ENCODE measurements at places on chromosomes 2 and 18.

GRCh38 chr2:97722227-97722626 lies 8.9 kb downstream of the ZAP70 start:
- no peak for DNase-seq

- no peak for DNase-seq
Observed at GRCh38 chr18:61842146-61842545, 50.7 kb downstream of the RNF152 start.

GRCh38 chr18:2846636-2847316 lies at the start of gene EMILIN2:
TSS of gene EMILIN2 (plus strand) at chr18:2847006. CDS start at chr18:2847189, 183 bp downstream.
- no peak for DNase-seq

GRCh38 chr18:55128437-55128836 lies 169.2 kb upstream of the CCDC68 start:
- DNase-seq: no peak

GRCh38 chr2:236706288-236706687 lies 136.7 kb downstream of the ACKR3 start:
- DNase-seq: no peak

- no peak for DNase-seq
Observed at GRCh38 chr2:150679456-150680120, 192.1 kb upstream of the RND3 start.

DNA sequence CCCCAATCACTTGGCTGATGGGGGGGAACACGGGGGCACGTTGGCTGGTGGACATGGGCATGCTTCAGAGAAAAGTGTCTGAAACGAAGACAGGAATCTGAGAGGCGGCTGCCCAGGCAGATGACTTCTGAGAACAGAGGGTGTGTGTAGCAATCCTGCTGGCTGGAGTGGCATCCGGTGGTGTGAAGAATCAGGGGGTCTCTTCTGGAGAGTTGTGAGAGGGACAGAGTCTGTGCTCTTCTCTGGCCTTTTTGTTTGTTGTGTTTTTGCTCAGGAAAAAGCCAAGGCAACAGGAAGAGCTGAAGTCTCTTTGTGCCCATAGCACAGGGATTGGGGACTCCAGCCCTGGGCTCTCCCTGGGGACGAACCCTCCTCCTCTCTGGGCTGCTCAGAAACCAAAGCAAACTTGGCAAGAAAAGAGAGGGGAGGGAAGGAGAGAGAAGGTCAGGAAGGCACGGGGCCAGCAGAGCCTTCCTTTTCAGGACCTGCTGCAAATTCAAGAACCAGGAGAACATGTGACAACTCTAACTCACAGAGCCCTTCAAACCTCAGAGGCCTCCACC lies 97.0 kb upstream of the SMAD2 start:
- DNase-seq: no peak

- no peak for DNase-seq
Observed at GRCh38 chr2:176664478-176664877, 395.2 kb downstream of the MTX2 start.

- DNase-seq: no peak
Observed at GRCh38 chr2:207830778-207831438, 61.2 kb upstream of the FZD5 start.

DNA sequence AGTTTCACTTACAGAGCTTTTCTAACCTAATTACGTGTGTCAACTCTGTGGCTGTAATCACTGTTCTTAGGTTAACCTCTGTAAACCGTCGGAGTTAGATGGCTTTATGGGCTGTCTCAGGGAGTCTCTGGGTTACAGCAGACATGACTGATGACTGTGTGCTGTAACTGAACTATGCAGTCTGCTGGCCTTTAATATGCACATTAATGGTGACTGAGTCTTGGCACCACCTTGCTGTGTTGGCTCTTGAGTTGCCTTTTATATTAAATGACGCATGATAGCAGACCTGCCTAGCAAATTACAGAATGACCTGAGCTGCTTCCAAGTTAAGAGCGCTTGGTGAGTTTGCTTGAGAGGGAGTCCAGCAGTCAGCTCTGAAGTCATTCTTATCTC lies 90.1 kb downstream of the ACKR3 start:
- DNase-seq: no peak

DNA sequence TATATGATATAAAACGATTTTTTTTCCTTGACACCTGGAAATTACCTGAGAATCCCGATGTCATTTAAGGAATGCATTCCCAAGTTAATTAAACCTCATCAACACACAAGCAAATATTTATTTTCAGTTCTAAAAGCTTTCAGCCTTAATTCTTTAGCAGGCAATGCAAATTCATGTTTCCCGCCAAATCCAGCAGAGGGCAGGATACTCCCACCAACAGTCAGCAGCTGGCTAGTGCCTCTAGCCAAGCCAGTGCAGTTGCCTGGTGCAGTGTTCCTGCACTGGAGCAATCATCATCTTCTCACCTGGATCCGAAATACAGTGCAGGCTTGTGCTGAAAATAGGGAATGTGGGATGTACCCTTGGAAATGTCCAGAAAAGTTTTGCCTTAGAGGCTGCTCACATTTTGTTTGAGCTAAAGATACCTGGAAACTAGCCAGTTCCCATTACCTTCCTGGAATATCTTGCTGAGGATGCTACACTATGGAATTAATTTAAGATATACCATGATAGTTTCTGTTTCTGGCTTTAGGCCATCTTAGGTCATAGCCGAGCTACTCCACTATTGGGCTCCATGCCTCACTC lies 48.4 kb upstream of the CYTIP start:
- peak; percentile 65 for DNase-seq

DNA sequence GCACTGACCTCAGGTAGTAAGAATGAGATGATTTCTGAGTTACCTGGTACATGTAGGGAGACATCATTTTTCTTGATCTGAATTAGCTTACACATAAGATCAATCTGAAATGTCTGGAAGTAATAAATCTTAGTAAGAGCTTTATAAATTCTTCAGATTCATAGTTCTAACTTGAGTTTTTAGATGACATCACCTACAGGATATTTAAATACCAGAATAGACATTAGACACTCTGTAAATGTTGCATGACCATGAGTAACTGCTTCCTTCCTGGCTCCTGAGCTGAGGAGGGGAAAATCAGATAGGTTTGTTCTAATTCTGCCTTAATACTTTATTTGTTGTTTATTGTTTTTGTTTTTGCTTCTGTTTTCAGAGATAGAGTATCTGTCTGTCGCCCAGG lies 181.8 kb downstream of the PHLPP1 start:
- DNase-seq: no peak

- no peak for DNase-seq
Observed at GRCh38 chr2:174439950-174440349, 44.4 kb downstream of the SCRN3 start.

GRCh38 chr2:197615016-197615652 lies 60.3 kb downstream of the RFTN2 start:
- DNase-seq: no peak

DNA sequence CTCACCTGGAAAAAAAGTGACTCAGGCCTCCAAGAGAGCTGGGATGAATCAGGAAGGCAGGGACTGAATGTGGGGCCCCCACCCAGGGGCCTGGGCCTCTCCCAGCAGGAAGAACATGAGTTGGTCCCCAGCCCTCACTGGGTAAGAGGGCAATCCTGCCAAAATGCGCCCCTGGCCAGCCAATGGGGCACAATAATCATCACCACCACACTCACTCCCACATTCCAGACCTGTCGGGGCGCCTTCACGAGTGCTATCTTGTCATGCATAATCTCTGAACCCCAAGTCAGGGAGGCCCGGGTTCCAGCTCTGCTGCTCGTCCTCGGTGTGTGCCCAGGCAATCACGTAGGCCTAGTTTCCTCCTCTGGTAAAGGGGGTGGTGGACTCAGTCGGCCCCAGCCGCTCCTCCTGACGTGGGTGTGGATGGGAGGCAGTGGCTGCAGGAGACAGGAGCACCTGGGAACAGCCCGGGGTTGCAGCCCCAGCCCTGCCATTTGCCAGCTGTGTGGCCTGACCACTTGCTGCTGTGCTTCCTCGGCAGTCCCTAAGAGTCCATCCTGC lies 115.1 kb downstream of the CYP26B1 start:
- no peak for DNase-seq

DNA sequence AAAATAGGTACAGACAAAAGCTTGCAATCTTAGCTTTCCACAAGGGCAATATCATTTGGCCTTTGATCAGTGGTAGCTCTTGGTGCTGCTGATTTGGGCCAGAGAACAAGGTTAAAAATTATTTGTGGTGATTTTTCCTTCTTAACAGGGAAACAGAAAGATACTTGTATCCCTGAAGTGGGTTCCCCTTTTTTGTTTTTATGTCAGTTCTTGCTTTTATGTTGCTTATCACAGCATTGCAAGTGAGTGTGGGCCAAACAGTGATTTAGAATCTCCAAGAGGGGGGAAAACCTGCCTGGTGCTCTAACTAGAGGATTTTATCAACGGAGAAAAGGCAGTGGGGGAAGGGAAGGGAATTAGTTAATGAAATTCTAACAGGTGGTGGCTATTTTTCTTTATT lies 197.6 kb upstream of the SP5 start:
- DNase-seq: no peak

DNA sequence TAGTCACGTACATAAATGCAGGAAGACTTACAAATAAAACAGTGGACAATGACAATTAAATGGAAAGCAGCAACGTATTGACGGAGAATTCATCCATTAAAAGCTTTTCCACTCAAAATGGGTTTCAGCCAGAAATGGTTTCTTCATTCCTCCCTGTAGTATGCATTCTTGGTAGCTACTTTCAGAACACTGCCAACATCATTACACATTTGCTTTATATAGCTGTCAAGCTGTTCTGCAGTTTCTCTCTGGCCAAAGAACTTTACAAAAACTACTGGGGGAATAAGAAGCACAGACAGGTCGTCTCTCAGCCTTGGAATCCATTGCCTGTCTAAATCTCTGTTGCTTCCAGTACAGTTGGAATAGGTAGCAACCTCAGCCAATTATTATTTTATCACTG lies 84.1 kb upstream of the NCKAP5 start:
- DNase-seq: no peak

DNA sequence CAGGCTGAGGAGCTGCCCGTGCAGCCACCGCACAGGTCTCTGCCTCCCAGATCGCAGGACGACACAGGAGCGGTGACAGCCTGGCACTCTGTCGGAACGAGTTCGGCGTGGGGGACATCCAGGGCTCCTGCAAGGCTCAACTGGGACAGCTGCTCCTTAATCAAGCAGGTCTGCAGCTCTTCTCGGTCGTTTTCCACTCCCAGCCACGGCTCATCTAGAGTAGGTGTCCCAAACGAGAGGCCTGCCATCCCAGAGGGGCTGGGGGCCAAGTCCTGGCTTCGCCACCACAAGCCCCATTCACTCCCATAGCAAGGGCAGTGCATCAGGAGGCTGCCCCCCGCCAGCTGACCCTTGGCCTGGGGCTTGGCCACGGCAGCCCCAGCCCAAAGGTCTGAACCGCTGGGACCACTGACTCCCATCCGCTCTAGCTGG lies 22.5 kb downstream of the PASK start:
- DNase-seq: no peak

GRCh38 chr18:44626807-44627206 lies 53.9 kb upstream of the SETBP1 start:
- no peak for DNase-seq

DNA sequence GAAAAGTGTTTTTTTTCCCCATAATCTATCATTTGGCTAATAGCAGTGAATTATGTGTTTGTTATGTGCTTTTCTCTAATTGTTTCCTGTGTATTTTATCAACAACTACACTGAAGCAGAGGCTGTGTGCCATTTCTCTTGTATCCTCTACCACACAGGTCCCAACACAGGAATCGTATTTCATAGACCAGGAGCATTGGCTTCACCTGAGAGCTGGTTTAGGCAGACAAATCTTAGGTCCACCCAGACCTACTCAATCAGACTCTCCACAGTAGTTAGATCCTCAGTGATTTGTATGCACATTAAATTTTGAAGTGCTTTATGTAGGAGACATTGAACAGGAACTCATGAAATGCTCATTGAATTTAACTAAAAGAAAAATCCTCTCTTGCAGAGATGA lies 109.2 kb downstream of the FSHR start:
- DNase-seq: no peak

- DNase-seq: no peak
Observed at GRCh38 chr2:143123911-143124310, 5.3 kb upstream of the ARHGAP15 start.

- DNase-seq: no peak
Observed at GRCh38 chr2:38409156-38410102, 32.4 kb upstream of the ATL2 start.

- no peak for DNase-seq
Observed at GRCh38 chr2:233565685-233566140, 869 bp downstream of the USP40 start.

GRCh38 chr18:47831351-47831750 lies 99.1 kb downstream of the SMAD2 start:
- no peak for DNase-seq

DNA sequence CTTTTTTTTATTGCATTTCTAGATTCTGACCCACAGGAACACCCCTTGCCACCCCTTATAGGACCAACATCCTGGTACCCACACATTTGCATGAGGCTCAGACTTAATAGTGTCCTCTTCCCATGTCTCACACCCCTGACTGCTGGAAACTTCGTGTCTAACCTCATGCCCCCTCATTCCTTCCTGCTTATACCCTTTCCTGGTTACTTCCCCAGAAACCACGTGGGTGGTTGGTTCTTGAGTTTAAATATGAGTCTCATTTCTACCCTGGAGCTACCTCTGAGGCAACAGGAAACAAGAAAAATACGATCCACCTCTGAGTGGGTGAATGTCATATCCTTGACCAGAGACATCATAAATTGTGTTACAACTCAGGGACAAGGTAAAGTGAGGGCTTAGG lies 1.6 kb downstream of the TNP1 start:
- DNase-seq: no peak

GRCh38 chr18:79283929-79284328 lies 111.8 kb upstream of the NFATC1 start:
- DNase-seq: no peak

DNA sequence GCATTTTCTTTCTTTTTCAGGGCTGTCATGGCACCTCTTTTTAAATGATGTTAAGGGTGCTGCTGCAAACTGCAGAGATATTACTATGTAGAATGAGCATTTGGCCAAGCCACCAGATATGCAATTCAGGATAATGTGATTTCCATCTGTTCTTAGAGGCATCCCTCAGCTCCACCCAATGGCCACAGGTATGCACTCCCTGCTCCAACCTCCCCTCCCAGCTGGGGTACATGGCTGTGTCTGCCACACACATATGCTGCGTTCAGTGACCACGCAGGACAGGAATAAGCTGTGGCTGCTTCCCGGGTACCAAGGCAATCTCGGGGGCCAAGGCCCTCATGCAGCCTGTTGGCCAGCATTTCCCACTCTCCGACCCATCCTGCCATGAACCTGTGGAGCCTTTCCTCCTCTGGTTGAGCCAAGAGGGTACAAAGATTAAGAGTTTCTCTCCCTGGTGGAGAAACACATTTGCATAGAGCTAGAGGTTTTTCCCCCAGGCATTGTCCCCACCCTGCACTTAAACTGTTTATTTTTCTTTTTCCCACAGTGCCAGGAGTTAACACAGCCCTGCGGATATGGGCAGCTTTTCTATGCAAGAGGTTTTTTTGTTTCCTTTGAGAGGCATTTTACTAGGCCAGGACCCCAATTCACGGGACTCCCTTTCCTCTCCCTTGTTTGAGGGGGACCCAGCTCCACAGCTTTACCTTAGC lies 147.0 kb downstream of the GCA start:
- DNase-seq: no peak

DNA sequence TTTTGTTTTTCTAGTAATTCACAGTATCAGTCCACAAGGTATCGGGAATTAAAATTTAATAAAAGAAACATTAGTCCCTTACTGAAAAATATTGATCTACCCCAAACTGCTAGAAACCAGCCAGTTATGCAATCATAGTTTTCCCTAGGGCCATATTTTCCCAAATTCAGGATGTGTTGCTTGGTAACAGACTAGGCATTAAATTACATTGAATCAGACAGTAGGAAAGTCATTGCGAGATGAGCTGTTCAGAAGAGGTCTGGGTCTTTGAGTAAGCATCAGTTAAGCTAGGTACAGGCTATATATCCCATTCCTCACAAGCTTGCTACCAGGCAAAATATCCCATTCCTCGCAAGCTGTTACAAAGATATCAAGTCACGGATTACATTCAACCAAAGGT lies 123.0 kb upstream of the CCDC150 start:
- DNase-seq: no peak
